ENCODE measurements at places on chromosomes 7 and 10.
A peak's percentile ranks its signal among the peaks of the same experiment; 100 is the strongest.

DNA sequence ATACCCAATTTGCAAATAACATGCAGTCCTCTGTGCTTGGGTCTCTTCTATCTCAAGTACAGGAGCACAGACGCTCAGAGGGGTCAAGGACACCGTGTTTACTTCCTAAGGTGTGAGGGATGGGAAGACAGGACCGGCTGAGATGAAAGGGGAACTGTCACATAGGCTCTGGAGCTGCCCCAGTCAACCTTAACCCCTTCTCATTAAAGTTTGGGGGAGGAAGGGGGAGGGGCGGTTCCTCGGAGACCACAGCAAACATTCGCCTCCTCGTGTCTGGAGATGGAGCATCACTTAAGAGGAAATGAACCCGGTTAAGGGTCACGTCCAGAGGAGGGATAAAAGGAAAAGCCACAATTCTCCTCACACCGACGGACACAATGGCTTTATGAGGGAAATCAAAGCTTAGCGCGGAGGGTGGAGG, 1.1 kb downstream of the SH3PXD2A start:
- DNase-seq = peak; percentile 47

DNA sequence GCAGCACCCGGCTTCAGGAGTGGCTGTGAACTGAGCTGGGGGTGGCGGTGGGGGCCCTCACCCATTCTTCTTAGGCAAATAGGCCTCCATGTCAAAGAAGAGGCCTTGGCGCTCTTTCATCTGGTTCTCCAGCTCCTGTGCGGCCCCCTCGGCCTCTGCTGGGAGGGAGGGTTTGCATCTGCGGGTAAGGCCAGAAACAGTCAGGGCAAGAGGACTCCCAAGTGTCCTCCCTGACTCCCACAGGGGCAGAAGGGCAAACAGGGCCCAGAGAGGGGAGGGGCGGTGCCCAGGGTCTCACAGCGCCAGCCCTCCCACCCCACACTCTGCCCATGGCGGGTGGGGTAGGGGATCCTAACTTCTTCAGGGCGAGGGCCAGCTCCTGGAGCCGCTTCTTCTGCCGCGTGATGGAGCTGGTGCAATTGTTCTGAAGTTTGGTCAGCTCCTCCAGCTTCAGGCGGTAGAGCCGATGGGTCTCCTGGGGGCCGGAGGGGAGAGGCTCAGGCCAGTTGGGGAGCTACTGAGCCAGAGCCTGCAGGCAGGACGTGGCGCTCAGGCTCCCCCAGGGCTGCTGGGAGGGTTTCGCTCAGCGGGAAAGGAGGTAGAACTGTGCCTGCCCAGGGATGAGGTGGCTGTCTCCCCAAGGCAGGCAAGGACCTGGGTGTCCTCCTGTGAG, 2.2 kb downstream of the TMEM120A start:
- DNase-seq = no peak

GRCh38 chr7:137371616-137372015, 28.1 kb upstream of the PTN start:
- no peak for DNase-seq

DNA sequence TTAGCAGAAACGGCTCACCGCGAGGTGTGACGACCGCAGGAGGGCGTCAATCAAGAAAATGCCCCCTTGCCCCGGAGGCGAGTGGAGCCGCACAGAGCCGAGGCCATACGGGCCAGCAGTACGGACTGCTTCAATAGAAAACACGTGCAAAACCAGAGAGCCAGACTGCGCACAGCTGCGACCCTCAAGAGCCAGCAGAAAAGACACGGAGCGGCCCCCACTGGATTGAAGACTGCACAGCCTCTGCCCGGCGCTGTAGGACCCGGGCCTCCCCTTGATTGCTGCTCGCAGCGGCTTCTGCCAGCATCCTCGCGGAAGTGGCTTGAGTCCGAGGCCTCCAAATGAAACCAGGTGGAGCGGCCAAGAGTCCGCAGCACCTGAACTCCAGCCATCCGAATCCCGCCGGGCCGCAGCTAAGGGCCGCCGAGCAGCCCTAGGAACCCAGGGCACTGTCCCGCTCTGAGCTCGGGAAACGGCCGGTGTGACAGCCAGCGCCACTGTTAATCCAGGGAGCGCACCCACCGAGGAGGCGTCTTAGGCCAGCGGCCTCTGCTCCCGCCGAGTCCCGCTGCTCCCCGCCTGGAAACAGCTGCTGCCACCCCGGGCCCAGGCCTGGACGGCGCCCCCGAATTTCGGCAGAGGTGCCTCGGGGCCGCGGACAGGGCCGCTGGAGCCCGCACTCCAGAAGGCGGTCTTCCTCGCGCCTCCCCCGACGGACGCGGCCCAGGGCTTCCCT, 660 bp upstream of the HHEX start:
- peak; percentile 11 for DNase-seq

- DNase-seq = no peak
These were observed 215.9 kb downstream of the RAB11FIP2 start for GRCh38 chr10:117830787-117831212.

DNA sequence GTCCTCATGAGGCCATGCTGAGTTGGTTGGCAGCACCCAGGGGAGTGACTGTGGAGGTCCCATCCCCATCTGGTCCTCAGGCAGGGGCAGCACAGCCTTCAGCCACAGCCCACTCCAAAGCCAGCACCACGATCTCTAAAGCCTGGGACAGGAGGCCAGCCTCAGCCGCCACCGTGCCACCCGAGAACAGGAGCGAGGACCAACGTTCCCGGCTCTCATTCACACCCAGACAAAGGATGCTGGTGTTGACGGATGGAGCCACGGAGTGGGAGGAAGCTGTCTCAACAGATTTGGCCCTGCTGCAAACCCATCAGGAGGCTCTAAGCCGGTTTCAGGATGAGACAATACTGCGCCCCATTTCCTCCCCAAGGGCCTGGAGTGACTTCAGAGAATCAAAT, 42.7 kb upstream of the PPP2R2D start:
- DNase-seq = no peak

GRCh38 chr7:133436014-133436428, 183.1 kb downstream of the EXOC4 start:
- peak; percentile 87 for DNase-seq

GRCh38 chr10:22609719-22610465, 104.5 kb downstream of the PIP4K2A start:
- no peak for DNase-seq

DNA sequence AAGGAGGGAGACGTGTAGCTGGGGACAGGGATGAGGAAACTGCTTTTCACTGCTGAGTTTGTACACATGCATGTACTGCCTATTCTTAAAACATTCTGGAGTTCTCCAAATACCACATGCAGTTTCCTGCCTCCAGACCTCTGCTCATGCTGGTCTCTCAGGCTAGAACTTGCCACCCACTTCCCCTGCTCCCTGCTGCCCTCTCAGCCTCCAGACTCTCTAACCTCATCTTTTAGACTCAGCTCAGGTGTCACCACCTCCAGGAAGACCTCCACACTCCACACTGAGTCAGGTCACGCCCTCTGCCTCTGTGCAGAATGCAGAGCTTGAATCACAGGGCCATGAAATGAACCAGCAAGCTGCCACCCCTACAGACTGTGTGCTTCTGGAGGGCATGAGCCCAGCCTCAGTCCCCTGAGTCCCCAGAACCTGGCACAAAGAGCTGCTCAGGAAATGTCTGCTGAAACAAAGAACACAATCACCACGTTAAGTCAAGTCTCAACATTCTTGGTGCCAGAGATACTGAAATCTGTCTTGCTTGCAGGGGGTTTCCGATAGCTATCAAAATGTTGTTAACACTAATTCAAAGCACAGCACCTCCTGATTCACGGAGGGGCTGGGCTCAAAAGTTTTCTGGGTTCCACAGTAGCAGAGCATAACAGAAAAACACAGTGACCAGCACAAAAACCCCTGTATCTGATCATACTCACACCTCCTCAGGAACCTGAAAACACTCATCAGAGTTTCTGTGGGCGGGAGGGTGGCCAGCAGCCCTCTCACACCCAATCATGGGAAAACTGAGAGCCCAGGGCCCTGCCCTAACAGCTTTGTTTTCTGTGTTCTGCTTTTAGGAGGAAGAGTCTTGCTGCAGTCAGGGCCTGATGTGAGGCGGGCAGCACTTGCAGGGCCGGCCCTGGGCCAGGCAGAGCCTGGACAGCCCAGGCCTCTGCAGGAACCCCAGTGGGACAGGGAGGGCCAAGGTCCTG, 21.1 kb downstream of the FAM53B start:
- DNase-seq = no peak

- no peak for DNase-seq
These were observed 68.9 kb downstream of the DYNC1I1 start for GRCh38 chr7:95840953-95841950.

DNA sequence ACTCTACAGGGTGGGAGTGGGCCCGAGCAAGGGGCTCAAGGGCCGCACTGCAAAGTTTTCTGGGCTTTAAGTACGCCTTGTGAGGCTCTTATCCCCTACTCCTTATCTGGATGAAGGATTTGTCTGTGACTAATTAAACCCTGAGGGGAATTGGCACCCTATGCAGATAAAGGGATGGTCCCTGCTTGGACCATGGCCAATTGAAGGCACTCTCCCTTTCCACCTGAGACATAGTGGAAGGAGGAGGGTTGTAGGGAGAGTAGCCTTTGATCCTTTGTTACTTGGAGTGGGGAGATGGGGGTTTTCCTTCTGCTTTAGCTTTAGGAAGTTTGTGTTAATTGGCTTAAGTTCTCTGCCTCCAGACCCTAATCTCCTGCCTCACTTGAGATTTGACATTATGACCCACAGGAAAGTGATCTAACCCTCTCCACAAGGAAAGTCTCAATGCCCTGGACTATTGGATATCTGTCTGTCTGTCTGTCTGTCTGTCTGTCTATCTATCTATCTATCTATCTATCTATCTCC, 1158.8 kb upstream of the SORCS1 start:
- DNase-seq = no peak

DNA sequence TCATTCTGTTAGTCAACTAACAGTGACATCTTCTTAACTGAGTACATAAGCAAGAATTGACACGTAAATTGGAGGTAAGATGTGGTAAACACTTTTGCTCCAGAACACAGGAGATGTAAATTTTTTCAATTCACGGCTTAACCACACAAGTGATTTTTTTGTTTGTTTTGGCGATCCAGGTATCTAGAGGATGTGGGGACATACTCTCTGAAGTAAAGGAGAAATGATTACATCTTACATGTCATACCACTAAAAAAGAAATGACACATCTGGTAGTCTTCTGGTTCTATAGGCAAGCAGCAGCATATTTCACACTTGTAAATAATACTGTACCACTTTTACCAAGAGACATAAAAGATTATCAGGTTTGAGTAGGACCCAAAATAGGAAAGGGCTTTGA, 200.3 kb upstream of the ZWINT start:
- no peak for DNase-seq

DNA sequence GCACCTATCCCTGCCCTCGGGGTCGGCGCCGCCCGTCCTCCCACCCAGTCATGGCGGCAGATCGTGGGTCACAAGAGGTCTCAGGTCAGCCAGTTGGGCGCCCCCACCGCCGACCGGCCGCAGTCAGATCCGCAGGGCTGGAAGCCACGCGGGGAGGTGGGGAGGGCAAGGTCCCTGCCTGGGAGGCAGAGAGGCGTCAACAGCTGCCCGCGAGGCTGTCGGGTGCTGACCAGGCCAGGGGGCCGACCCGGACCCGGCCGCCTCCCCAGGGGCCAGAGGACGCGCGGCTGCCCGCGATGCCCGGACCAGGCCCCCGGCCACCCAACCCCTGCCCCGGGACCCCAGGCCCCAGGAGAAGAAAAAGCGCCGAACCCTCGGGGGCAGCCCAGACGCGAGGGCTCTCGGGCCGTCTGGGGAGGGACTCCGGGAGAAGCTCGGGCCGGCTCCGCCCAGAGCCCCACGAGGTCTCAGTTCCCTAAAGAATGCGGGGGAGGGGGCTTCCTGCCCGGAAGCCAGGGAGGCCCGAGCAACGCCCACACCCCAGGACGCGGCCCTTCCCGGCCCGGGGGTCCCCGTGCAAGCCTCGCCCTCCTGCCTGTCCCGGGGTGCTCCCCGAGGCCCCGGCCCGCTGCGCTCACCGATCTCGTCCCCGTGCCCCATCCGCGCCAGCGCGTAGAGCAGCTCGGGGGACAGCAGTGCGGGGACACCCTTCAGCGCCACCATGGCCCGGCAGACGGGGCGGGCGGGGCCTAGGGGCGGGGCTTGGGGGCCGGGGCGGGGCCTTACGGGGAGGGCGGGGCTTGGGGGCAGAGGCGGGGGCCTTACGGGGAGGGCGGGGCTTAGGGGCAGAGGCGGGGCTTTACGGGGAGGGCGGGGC, at the start of gene FUOM:
Gene FUOM (minus strand): TSS at position 735 of the 877 bp plus-strand sequence. CDS start 12 bp downstream, at position 723.
- DNase-seq = peak; percentile 72

- no peak for DNase-seq
These were observed 602.3 kb upstream of the MGMT start for GRCh38 chr10:128864554-128865295.

- DNase-seq = no peak
These were observed 53.9 kb upstream of the SEPHS1 start for GRCh38 chr10:13402021-13402420.

GRCh38 chr10:21926949-21927348, 76.6 kb downstream of the DNAJC1 start:
- DNase-seq = peak; percentile 99

DNA sequence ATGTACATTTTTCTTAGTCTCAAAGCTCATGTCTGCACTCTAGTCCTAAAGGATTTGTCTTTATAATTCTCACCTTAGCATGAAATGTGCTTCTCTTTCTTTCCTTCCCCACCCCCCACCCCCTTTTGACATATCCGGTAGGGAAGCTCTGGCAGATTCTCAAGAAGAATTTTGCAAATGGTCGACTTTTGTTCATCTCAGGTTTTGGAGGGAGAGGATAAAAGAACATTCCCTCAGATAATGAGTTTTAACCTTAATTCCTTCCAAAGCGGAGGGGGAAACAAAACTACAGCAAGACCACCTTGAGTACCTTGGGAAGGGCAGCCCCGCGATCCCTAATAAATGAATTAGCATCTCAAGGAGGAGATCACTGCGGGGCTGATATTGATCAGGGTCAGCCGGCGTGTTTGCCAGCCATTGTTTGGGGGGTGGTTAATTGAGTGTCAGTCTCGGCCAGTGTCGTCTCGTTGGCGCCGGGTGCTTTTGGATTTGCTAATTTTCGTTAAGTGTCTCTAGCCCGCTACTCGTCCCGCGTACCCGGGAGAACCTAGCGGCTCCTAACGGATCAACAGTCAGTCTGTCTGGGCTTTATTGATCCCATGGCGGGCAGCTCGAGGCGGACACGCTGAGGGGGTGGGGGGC, 874 bp upstream of the BAMBI start:
- no peak for DNase-seq

DNA sequence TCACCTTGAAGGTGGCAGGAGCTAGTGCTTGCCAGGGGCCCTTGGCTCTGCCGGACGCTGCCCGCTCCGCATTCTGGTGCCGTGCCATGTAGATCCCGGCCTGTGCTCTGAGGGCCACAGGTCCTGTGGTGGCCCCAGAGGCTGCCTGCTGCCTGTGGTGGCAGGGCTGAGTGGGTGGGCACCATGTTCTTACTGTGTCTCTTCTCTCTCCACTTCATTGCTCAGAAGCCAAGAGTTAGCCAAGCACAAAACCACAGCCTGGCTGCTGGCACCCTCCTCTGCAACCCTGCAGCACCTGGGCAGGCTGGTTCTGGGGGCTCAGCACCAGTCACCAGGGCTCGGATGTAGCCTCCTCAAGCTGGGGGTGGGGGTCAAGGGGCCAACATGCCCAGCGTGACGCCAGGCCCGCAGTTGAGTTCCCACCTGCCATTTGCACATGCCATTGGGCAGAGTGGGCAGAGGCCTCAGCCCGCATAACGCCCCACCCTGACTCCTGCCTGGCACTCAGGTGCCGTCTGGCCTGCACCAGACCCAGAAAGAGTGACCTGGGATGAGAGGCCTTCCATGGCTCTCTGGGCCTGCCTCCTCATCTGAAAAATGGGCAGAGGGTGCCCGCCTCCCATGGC, 16.3 kb downstream of the ZMIZ1 start:
- no peak for DNase-seq
